Thymus (tissue), 14 donors: ENCODE measurements at places on chromosomes 4 and X. TPM values are rescaled to one million over a fixed set of nuclear protein-coding genes. Genes with fewer than 3 reads are reported as not detected.

The RTL5 gene
- total RNA-seq: 0.38 TPM

GRCh38 chr4:41660352-41660751, 88.2 kb downstream of the PHOX2B start:
- H3K4me1 ChIP-seq: no peaks in the 10 kb centered on the region
- H3K27ac ChIP-seq: no peak overlapping the region
- H3K36me3 ChIP-seq: no peaks in the 10 kb centered on the region
- H3K27me3 ChIP-seq: no peaks in the 10 kb centered on the region

- no peaks in the 10 kb centered on the region for H3K27me3 ChIP-seq
- H3K27ac ChIP-seq: no peak overlapping the region
- no peak for DNase-seq
- H3K36me3 ChIP-seq: no peaks in the 10 kb centered on the region
- H3K4me3 ChIP-seq: no peak overlapping the region
- H3K4me1 ChIP-seq: no peaks in the 10 kb centered on the region
These were observed 51.4 kb upstream of the LSM6 start for GRCh38 chr4:146124023-146124680.

DNA sequence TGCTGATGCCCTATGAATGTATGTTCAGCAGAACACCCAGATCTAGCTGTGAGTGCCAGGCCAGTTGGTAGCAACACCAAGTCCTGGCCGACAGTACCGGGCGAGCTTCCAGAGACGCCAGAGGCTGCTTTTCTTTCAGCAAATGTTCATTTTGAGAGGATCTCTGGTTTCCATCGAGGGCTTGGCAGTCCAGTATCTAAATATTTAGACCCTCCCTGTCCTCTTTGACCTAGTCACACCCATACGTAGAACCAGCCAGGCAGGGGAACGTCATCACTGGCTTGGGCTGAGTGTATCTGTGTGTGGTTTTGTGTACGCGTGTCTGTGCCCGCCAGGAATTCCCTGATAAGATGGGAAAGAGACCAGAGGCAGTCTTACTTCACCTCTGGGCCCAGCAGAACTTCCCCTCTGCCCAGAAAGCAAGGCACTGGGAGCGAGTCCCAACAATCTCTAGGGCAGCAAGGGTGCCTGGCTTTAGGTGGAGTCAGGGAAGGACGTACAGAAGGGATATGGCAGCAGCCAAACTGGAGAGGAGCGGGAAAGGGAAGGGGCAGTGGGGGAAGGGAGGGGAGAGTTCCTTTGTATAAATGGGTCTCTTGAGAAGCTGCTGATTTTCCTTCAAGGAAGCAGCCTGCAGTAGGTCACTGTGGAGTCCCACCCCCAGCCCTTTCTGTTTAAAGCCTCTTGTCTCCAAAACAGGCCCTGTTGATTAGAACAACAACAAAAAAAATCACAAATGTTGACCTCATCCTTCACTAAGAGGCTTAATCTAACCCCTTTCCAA, 15.0 kb upstream of the ELF4 start:
- peaks cover 28% of the 10 kb centered on the region for H3K36me3 ChIP-seq
- H3K4me3 ChIP-seq: no peak overlapping the region
- DNase-seq: no peak
- H3K4me1 ChIP-seq: no peaks in the 10 kb centered on the region
- H3K27ac ChIP-seq: no peak overlapping the region

GRCh38 chrX:154477891-154478477, 1.1 kb downstream of the LAGE3 start:
- DNase-seq: no peak
- no peak overlapping the region for H3K27ac ChIP-seq
- peak overlapping the region; percentile 45 for H3K4me3 ChIP-seq

- no peak for DNase-seq
- H3K4me3 ChIP-seq: no peak overlapping the region
- H3K27me3 ChIP-seq: no peaks in the 10 kb centered on the region
- H3K4me1 ChIP-seq: no peaks in the 10 kb centered on the region
- H3K27ac ChIP-seq: no peak overlapping the region
These were observed 5.3 kb downstream of the YIPF7 start for GRCh38 chr4:44646151-44646550.

The TENM3 gene
- total RNA-seq: 9.5 TPM

DNA sequence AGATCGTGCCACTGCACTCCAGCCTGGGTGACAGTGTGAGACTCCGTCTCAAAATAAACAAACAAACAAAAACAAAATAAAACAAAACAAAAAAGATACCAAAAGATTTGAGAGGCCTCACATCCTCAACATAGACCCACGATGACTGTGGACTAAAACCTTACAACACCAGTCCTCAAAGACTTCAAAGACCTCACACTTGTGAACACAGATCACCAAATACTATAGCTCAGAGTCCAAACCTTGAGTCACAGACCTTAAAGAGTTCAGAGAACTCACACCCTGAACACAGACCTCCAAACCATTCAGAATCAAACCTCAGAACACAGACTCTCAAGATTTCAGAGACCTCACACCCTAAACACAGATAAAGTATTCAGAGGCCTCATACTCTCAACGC, 12.7 kb upstream of the PAGE4 start:
- H3K27ac ChIP-seq: no peak overlapping the region
- no peak for DNase-seq
- H3K4me3 ChIP-seq: no peak overlapping the region
- H3K4me1 ChIP-seq: no peaks in the 10 kb centered on the region
- H3K27me3 ChIP-seq: no peaks in the 10 kb centered on the region

DNA sequence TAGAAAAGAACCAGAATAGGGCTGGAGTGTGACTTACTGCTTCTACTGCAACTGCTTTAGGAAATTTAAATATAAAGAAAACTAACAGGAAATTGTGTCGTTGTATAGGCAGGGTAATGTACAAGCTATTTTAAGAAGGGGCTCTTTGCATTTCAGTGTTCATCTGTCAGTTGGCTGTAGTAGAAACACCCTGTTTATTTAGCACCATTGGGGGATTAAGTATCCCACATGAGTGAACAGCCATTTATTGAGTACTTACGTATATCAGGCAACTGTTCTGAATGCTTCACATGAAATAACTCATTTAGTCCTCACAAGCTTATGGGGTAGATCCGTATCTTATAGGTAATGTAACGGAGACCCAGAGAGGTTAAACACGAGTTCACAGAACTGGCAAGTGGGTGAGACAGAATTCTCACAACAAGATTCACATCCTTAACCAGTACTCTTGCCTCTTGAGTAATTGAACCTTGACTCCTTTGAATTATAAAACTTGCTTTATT, 23.9 kb downstream of the STIM2 start:
- H3K27me3 ChIP-seq: no peaks in the 10 kb centered on the region
- H3K4me3 ChIP-seq: no peak overlapping the region
- H3K27ac ChIP-seq: no peak overlapping the region
- H3K36me3 ChIP-seq: no peaks in the 10 kb centered on the region

GRCh38 chr4:144748814-144749555, 103.0 kb downstream of the HHIP start:
- H3K4me1 ChIP-seq: no peaks in the 10 kb centered on the region
- H3K4me3 ChIP-seq: no peak overlapping the region
- H3K27me3 ChIP-seq: no peaks in the 10 kb centered on the region
- no peaks in the 10 kb centered on the region for H3K36me3 ChIP-seq

DNA sequence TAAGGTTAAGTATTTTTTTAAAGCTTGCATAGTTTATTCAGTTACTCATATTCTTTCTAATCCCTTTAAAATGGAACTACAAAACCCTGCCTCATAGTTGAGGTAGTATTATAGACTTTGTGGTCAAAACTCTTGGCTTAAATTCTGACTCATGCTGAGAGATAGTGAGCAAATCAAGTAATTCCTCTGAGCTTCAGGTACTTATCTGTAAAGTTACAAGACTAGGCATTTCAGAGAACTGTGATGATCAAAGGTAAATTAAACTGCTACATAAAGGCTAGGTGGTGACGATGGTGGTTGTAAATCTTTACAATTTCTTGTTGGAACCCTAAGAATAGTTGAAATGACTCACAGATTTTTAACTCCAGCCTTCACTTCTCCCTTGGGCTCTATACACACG, 3.2 kb upstream of the CLOCK start:
- peaks cover 35% of the 10 kb centered on the region for H3K27me3 ChIP-seq
- no peak for DNase-seq
- H3K27ac ChIP-seq: no peak overlapping the region
- H3K4me1 ChIP-seq: peaks cover 6% of the 10 kb centered on the region
- no peak overlapping the region for H3K4me3 ChIP-seq
- H3K36me3 ChIP-seq: no peaks in the 10 kb centered on the region

The MTMR1 gene
- total RNA-seq: 34.5 TPM

- H3K4me1 ChIP-seq: no peaks in the 10 kb centered on the region
- no peak for DNase-seq
- H3K36me3 ChIP-seq: no peaks in the 10 kb centered on the region
- H3K4me3 ChIP-seq: no peak overlapping the region
- no peak overlapping the region for H3K27ac ChIP-seq
These were observed 231.9 kb upstream of the BCOR start for GRCh38 chrX:40329616-40330015.

- peak overlapping the region; percentile 85 for H3K4me3 ChIP-seq
- DNase-seq: no peak
- H3K27me3 ChIP-seq: no peaks in the 10 kb centered on the region
- peak overlapping the region; percentile 64 for H3K27ac ChIP-seq
- H3K36me3 ChIP-seq: no peaks in the 10 kb centered on the region
- no peaks in the 10 kb centered on the region for H3K4me1 ChIP-seq
These were observed 852 bp upstream of the WDR44 start for GRCh38 chrX:118345045-118345463.

- peaks cover 10% of the 10 kb centered on the region for H3K4me1 ChIP-seq
- no peak for DNase-seq
- H3K4me3 ChIP-seq: no peak overlapping the region
- H3K36me3 ChIP-seq: peaks cover 15% of the 10 kb centered on the region
- H3K27ac ChIP-seq: no peak overlapping the region
These were observed 2.4 kb downstream of the ZNF141 start for GRCh38 chr4:340011-340410.

DNA sequence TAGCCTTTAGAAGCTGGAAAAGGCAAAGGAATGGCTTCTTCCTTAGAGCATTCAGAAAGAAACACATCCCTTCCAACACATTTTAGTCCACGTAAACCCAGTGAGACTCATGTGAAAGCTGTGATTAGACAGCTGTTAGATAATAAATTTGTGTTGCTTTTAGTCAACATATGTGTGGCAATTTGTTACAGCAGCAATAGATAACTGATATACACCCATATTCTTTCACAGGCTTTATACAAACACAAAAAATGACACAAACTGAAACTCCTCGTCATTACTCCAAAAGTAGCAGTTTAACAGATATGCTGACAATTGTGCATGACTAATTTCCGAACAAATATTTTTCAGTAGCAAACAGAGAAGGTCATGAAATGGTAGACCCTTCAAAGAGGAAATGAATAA, 65.3 kb downstream of the ANTXR2 start:
- H3K4me1 ChIP-seq: no peaks in the 10 kb centered on the region
- no peaks in the 10 kb centered on the region for H3K27me3 ChIP-seq
- H3K4me3 ChIP-seq: no peak overlapping the region
- H3K36me3 ChIP-seq: no peaks in the 10 kb centered on the region

- H3K4me1 ChIP-seq: peaks cover 11% of the 10 kb centered on the region
- H3K4me3 ChIP-seq: peak overlapping the region; percentile 46
- H3K27ac ChIP-seq: peak overlapping the region; percentile 55
These were observed 737 bp downstream of the FGF2 start for GRCh38 chr4:122827258-122827878.

DNA sequence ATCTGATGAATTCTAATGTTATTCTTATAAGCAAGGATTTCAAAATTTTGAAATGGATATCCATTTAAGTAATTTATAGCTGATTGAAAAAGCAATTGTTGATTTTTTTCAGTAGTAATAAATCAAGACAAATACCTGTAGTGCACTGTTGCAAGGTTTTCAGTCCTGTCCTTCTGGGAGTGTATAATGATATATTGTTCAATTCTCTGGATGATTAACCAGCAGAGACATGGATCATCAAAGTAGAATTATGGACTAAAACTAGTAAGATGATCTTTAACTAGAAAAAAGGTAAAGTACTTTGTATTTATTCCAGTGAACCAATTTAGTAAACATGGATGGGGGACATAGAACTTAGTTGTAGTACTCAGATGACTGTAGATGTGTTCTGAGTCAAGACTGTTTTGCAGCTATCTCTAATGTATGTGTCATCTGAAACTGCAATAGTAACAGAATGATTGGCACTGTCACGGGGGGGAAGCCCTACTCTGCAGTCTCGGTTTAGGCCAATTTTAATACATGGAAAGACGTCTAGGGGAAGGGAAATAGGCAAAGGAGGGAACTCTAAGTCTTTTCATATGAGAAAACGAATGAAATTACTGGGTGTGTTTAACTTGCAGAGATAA, 121.9 kb downstream of the GLRA3 start:
- no peaks in the 10 kb centered on the region for H3K36me3 ChIP-seq
- no peak for DNase-seq
- no peak overlapping the region for H3K4me3 ChIP-seq
- no peaks in the 10 kb centered on the region for H3K27me3 ChIP-seq
- no peak overlapping the region for H3K27ac ChIP-seq

DNA sequence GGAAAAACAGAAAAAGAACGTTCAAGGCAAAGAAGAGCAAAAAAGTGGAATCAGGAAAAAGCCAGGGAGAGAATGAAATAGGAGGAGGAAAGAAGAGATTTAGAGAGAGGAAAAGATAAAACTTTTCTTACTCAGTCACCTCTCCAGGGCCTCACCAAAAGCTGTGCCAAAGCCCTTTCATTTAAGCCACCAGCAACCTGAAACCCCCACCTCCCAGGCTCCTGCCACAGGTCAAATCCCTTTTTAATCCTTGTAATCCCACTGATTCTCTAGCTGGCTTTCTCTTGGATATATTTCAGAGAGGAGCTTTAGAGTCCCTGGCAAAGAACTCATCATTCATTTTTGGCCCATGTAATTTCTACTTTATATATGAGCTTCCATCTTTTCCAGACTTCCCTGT, 25.7 kb upstream of the XIAP start:
- DNase-seq: no peak
- no peaks in the 10 kb centered on the region for H3K27me3 ChIP-seq

GRCh38 chr4:138595731-138596460, 353.7 kb upstream of the SLC7A11 start:
- H3K4me1 ChIP-seq: no peaks in the 10 kb centered on the region
- DNase-seq: no peak
- H3K4me3 ChIP-seq: no peak overlapping the region
- no peaks in the 10 kb centered on the region for H3K27me3 ChIP-seq
- H3K36me3 ChIP-seq: no peaks in the 10 kb centered on the region

The COX7B2 gene
- not detected for total RNA-seq

The TMPRSS11B gene
- 0.05 TPM for total RNA-seq

The NR0B1 gene
- 0.38 TPM for total RNA-seq

GRCh38 chr4:67744561-67745283, 9.5 kb downstream of the GNRHR start:
- no peaks in the 10 kb centered on the region for H3K36me3 ChIP-seq
- no peaks in the 10 kb centered on the region for H3K4me1 ChIP-seq
- H3K27me3 ChIP-seq: no peaks in the 10 kb centered on the region
- no peak overlapping the region for H3K27ac ChIP-seq
- H3K4me3 ChIP-seq: no peak overlapping the region
- no peak for DNase-seq

The CCSER1 gene
- 8.7 TPM for total RNA-seq
